ENCODE measurements at places on chromosomes 4 and X. TPM values are rescaled to one million over a fixed set of nuclear protein-coding genes. Genes with fewer than 3 reads are reported as not detected.

GRCh38 chr4:121697564-121697963, 784 bp upstream of the ANXA5 start:
- ATAC-seq = no peak

The XPNPEP2 gene
- total RNA-seq = 0.36 TPM

GRCh38 chrX:74779175-74779574, 146.1 kb downstream of the NEXMIF start:
- ATAC-seq = no peak

The UGT2B15 gene
- not detected for total RNA-seq

- peak; percentile 38 for ATAC-seq
These were observed 46.8 kb downstream of the USP46 start for GRCh38 chr4:52612341-52612740.

DNA sequence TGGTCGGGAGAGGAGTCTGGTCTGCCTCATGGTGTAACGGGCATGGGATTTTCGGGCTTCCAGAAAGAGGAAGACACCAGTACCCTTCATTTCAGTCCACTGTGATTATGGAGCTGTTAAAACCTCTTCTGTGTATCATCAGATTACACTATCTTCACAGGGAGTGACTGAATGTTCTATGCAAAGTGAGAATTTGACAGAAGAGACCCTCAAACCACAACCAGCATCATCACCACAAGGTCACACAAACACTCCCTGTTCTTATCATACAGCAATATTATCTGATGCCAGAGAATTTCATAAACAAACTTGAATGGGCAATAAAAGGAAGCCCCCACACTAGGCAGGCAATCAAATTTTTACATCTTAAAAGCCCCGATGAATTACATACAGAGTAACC, 164.2 kb downstream of the PDGFRA start:
- no peak for ATAC-seq

GRCh38 chr4:24104158-24104565, 214.3 kb upstream of the PPARGC1A start:
- no peak for ATAC-seq

DNA sequence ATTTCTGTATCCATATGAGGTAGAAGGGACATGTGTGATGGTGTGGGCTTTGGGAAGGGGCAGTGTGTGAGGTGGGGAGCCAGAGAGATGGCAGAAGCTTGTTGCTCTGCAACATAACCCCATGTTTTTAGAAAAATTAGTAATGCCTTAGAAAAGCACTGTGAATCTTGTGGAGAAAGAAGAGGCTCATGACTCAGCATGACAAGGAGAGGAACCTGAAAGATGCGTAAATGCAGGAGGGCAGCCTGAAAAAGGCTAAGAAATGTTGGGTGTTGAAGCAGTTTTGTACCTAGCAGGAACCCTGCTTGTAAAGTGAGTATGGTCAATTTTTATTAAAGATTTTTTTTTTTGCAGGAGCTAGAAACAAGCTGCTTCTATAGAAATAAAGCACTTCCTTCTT, 59.8 kb downstream of the ARSJ start:
- no peak for ATAC-seq

The SYAP1 gene
- total RNA-seq = 23.2 TPM

GRCh38 chr4:138734746-138735145, 280.8 kb upstream of the NOCT start:
- no peak for ATAC-seq

- peak; percentile 89 for ATAC-seq
These were observed 6.9 kb downstream of the UBA1 start for GRCh38 chrX:47200385-47201150.

GRCh38 chr4:78059524-78059889, 2.4 kb downstream of the FRAS1 start:
- peak; percentile 69 for ATAC-seq

DNA sequence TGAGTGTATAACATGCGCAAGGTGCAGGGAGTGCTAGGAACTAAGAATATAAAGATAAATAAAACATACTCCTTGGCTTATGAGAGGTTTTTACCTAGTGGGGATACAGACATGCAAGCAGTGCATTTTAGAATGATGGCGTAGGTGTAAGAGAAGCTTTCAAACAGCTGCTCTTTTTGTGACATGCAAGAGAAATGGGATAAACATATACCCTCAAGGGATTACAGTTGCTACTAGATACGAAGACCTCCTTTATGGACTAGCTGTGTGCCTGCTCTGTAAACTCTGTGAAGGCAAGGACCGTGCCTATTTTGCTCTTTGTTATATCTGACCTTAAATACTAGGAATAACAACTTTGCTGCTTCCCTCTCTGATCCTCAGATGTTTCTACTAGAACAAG, 39.0 kb upstream of the SLITRK4 start:
- ATAC-seq = no peak
